EH (cell line): ENCODE measurements at places on chromosomes 5 and 9.

GRCh38 chr9:87742813-87743428 is 17.0 kb downstream of the CTSL start:
- peak; percentile 6 for DNase-seq

GRCh38 chr9:92734931-92735635 is 29.6 kb downstream of the BICD2 start:
- no peak for DNase-seq

GRCh38 chr9:136143215-136144001 is 24.7 kb upstream of the TMEM250 start:
- DNase-seq, result peak; percentile 25

DNA sequence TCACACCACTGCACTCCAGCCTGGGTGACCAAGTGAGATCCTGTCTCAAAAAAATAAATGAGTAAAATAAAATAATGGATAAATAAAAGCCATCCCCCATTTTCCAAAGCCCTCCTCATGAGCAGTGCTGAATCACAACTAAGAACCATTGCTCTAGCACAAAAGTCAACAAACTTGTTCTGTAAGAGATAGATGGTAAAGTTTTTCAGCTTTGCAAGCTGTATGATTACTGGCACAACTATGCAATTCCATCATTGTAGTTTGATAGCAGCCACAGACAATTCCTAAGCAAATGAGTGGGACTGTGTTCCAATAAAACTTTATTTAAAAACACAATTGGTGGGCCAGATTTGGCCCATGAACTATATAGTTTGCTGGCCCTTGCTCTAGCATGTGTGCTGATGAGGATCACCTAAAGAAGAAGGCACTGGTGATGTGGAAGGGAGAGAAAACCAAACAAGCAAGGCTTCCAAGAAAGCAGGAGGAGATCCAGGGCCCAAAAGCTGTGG is 64.6 kb downstream of the NEURL1B start:
- DNase-seq, result peak; percentile 35

DNA sequence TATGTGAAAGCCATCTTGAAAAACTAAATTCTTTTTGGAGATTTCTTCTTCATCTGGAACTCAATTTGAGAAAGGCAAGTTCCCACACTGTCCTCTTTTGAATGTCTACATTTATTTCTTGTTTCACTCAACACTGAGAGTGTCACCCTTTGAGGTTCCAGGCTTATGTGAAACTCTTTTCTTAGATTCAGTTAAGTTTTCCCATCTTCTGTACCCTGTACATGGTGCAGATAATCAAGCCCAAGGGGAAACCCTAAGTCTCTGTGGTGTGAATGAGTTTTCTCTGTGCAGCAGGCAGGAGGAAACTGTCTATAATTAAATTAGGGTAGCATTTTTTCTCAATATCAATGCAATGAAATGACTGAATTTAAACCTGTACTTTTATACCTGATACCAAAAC is 72.3 kb upstream of the PRLR start:
- DNase-seq, result no peak

DNA sequence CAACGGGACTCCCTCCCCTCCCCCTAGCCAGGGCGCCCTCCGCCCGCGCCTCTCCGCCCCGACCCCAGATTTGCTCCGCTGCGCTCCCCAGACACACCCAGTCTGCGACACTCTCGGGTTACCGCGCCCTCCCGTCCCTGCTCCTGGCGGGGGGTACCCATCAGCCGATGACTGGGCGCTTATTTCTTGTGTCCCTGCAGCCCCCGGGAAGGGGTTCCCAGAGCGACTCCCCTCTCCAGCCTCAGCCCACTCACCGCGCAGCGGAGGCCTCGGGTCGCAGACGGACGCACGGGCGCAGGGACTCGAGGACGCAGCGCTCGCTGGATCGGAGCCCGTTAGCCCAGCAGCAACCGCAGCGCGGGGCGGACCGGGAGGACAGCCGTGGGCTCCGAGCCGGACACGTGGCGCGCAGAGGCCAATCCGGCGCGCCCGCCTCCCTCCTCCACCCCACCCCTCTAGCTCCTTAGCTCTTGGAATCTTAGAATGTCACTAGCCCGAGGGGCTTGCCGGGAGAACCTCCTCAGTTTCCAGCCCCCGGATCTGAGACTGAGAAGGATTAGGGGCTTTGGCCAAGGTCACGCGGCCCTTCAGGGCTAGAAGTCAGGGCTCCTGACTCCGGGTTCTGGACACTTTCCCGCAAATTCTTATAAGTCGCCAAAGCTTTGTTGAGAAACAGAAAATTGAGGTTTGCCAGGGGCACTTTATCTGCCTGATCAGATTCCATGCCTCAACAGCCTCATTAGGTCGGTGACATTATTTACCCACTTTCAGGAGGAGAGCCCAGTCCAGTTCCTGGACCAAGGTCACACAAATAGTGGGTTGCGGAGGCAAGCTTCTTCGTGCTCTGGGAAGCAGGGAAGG is at the start of gene ANXA6:
ANXA6 (minus strand) TSS at position 354 of the 861 bp plus-strand sequence. CDS start 9,878 bp downstream, outside the sequence.
- DNase-seq, result peak; percentile 89

- no peak for DNase-seq
Measured at GRCh38 chr5:9351546-9351945, 194.3 kb downstream of the SEMA5A start.

GRCh38 chr9:136493567-136493971 is 10.7 kb upstream of the SEC16A start:
- no peak for DNase-seq
